ENCODE measurements at places on chromosomes 1 and 21.

DNA sequence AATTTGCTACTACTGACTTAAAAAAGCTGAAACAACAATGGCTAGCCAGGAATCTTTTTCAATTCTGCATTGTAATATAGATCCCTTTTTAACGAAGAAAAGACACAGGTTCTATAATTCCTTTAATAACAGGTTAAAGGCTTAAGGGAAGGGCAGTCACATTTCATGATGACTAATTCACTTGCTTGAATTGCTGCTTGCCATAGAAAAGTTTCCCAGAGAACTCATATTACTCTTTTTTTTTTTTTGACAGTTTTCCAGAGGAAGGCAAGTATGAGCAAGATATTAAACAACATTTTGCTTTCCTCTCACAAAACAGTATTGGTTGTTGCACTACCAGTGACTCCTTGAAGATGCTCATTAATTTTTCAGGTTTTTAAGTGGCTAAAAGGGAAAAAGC, 60.9 kb downstream of the IL23R start:
- no peak for DNase-seq

GRCh38 chr21:34276711-34277425, 86.9 kb upstream of the KCNE2 start:
- DNase-seq, result no peak

DNA sequence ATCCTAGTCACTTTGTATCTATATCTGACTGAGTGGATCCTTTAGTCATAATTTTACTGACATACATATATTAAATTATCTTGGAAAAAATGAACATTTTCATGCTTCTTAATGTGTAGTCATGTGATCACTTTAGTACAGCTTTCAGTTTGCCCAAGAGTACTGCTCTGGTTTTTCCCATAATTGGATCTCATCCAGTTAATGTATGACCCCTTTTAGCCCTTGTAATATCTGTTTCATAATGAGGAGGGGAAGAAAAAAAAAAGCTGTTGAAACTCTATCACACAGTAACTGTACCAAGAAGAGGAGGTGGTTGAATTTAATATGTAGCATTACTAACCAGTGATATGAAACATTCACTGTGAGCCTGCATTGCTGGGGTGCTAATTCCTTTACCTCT, 328.7 kb downstream of the PTPRC start:
- DNase-seq, result no peak

DNA sequence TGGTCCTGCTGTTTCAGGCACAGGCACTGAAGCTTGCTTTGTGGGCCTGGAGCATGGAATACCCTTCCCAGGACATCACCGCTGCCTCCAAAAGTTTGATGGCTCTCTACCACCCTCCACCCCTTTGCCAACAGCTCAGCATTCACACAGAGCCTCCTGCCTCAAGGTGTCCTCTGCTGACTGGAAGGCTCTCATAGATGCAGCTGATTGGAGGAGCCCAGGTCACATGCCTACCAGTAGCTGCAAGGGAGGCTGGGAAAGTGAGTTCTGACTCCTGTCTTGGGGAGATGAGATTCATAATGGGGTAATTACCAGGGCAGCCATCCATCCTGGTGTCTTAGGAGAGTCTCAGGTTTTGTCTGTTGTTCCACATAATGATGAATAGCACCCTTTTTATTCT, 124.8 kb upstream of the GRIK3 start:
- no peak for DNase-seq

GRCh38 chr1:78603206-78603605, 17.0 kb upstream of the IFI44L start:
- no peak for DNase-seq

DNA sequence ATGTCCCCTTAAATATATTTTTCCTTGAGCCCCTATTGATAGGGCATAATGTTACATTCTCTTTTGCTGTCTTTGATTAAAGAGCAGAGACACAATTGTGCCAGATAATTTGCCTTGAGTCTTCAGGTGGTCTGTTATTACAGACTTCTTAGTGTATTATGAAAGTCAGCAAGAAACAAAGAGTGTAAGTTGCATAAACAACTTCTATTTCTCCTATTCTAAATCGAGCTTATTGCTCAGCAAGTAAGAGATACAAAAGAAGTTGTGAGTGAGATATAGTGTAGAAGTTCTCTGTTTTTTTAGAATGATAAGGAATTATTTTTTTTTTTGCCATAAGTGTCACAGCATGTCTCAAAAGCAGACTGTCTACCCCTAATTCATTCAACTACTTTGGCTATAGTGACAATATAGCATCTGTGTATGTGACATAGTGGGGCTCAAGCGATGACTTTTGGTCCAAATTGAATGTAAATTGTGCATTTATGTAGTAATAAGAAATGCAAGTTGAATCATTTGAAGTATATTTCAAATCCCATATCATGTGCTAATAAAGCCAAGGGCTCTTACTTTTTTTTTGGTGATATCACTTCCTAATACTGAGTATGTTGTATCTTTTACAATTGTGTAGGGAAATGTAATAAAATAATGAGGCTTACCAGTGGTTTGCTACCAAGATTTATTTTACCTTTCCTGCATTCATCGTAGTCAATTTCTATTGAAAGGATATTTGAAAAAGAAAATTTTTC, 81.3 kb downstream of the RGL1 start:
- DNase-seq, result no peak

- DNase-seq, result no peak
These were observed 99.1 kb upstream of the NGF start for GRCh38 chr1:115437196-115437595.

DNA sequence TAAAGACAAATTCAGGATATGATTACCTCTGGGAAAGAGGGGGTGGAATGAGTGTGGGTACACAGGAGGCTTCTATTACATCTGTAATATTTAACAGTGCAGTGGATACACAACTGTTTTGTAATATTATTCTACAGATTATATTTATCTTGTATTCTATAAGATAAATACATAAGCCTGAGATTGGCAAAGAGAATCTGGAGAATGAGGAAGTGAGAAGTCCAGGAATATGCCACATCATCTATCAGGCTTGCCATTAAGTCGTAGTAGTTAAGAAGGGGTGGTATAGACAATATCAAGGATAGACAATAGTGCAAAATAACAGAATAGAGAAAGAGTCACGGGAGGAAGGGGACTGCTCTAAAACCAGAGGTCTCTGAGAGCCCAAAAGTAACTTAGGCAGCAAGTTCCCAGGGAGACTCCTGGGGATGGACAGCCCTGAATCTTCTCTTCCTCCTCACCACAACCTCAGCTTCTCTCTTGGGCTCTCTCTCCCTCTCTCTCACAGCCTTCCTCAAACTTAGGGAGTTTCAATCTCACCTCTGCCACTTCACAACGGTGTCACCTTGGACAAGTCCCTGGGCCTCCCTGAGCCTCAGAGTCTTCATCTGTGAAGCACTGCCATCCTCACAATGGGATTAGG, 14.0 kb upstream of the PTAFR start:
- no peak for DNase-seq

GRCh38 chr1:38332649-38333310, 286.2 kb upstream of the POU3F1 start:
- DNase-seq, result no peak

GRCh38 chr1:231187571-231187970, 25.7 kb downstream of the TRIM67 start:
- DNase-seq, result no peak

All from stimulated activated CD4-positive, alpha-beta T cell treated with anti-CD3 and anti-CD28 coated beads, Interleukin-15, amount 100 ng/mL, for 1 hour (primary cell).